CD8-positive, alpha-beta memory T cell (primary cell): ENCODE measurements at places on chromosomes 11 and 22. TPM values are rescaled to one million over a fixed set of nuclear protein-coding genes. Genes with fewer than 3 reads are reported as not detected.

The PRR33 gene
- not detected for total RNA-seq

DNA sequence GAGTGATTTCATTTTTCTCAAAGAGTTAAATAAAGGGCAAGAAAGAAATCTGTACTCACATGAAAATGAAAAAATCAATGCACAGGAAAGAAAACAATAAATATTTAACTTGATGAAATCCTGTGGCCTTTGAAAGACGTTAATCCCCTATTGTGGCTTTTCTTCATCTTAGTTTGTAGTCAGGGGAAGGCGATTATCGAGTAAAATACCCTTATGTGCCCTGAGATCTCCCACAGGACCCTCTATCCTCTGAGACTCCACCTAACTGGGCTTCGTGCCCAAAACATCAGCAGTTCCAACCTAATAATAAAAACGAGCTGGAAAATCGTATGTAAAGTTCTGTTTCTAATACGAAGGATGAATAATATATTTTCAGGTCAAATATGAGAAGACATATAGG lies 208.2 kb upstream of the ZC3H12C start:
- no peak for DNase-seq

DNA sequence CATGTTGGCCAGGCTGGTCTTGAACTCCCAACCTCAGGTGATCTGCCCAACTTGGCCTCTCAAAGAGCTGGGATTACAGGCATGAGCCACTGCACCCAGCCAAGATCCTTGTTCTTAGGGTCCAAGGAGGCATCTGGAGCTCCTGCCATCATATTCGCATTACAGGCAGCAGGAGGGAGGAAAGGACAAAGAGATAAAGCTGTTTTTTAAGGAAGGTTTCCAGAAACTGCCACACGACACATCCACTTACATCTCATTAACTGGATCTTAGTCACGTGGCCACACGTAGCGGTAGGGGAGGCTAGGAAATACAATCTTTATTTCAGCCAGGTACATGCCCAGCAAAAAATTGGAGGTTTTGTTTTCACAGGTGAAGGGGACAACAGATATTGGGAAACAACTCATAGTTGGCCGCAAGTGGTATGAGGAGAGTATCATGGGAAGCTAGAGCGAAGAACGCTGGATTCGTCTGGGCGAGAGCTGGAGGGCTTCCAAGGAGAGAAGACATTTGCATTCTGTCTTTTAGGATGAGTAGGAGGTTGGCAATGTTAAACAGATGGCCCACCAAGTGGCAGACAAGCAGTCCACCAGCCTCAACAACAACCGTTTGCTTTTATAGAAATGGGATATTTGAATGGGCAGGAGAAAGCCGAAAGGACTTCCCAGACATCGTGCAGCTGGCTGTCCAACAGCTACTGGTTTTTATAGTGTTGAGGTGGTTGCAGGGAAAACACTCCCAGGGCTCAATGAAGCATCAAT lies 39.2 kb upstream of the DMC1 start:
- no peak for DNase-seq

DNA sequence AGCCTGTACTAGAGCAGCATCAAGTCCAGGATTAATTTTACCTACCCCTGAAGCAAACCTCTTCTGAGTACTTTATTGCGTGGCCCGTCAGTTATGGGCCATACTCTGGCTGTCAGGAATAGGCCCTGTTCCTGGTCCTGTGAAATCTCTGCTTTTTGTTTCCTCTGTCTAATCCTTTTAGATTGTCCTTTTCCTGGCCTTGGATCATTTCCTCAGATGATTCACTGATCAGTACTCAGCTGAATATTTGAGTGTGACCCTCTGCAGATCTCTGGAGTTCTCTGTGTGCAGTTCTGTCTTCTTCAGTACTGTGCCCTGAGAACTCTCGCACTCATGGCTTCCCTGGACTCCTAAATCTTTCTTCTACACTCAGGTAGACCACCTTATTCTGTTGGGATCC lies 123.5 kb downstream of the UVRAG start:
- no peak for DNase-seq

- no peak for DNase-seq
Measured at GRCh38 chr11:122399375-122399774, 256.1 kb upstream of the UBASH3B start.

DNA sequence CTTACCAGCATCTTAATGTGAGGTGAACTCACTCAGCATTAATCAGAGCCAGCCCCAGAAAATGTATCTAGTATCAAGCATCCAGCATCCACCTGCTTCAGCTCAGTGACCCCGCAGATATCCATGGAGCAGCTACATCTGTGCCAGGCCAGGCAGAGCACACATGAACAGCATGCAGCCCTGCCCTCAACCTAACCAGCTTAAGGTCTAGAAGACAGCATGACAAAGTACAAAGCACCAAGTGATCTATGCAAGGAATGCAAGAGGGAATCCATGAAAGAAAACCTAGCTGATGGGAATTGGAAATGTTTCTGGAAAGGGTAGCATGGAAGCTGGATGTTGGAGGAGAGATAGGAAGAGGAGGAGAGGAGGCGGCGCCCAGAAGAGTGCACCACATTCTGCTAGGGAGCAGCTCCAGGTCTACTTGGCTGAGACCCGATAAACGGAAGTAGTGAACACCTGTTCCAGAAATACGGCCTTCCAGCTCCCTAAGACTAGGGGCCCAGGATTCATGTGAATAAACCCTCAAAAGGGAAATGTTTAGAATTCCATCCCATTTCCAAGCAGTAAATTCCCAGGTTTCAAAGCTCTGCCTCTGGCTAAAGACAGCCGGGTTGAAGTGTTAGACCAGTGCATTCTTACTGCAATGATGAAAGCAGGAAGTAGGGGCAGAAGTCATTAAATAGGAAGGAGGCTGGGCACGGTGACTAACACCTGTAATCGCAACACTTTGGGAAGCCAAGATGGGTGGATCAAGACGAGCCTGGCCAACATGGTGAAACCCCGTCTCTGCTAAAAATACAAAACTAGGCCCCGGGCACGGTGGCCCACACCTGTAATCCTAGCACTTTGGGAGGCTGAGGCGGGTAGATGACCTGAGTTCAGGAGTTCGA lies 23.5 kb upstream of the L3MBTL2 start:
- DNase-seq, result no peak

- no peak for DNase-seq
Measured at GRCh38 chr11:2211113-2211971, 39.7 kb upstream of the TH start.

The C11orf52 gene
- not detected for total RNA-seq

The USH1C gene
- not detected for total RNA-seq

DNA sequence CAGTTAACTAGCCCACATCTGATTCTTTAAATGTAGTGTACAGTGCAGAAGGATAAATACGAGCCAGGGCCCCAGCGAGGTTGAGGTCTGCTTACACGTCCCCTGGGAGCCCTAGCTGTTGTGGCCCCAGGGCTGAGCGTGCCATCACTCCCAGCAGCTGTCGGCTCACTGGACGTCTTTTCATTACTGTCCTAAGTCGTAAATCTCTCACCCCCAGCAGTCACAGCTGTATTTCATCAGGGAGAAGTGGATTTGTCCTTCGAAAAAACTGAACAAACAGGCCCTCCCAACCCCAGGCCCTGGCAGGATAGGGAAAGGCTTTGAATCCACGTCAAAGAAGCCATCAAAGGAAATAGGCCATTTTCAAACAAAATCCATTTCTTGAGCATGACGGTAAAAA lies 110.4 kb upstream of the CSNK2A3 start:
- no peak for DNase-seq

GRCh38 chr11:77770629-77771028 lies 49.9 kb downstream of the RSF1 start:
- DNase-seq, result no peak

GRCh38 chr22:29641700-29642330 lies 38.4 kb downstream of the NF2 start:
- DNase-seq, result no peak

DNA sequence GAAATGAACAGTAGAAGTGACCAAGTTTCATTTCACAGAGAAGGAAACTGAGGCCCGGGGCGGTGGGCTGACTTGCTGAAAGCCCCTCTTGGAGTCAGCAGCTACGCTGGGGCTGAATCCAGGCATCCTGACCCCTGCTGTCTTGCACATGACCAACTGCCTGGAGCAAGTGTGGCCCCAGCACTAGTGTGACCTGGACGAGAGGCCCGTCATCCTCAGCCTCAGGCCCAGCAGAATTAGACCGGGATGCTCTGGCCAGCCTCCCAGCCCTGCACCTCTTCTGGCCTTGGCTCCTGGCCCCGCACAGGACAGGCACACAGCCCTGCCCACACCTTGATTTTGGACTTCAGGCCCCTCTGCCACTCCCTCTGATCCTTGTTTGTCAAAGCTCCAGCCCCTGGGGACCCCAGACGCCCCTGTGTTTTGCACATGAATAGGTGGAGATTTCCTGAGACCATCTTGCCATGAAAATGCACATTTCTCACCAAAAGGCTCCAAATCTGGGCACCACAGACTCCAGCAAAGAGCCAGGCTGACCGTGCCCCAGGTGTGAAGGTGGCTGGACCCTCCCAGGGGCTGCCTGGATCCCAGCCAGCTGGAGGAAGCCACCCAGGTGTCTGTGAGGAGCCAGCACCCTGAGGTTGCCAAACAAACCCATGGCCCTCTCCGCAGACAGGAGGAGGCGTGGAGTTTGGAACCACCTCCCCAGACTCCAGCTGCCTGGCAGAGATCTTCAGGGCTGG lies 24.9 kb downstream of the FGF4 start:
- no peak for DNase-seq

GRCh38 chr11:44601471-44602370 lies 36.3 kb downstream of the CD82 start:
- no peak for DNase-seq

GRCh38 chr11:12925520-12925919 lies 83.6 kb upstream of the RASSF10 start:
- no peak for DNase-seq

DNA sequence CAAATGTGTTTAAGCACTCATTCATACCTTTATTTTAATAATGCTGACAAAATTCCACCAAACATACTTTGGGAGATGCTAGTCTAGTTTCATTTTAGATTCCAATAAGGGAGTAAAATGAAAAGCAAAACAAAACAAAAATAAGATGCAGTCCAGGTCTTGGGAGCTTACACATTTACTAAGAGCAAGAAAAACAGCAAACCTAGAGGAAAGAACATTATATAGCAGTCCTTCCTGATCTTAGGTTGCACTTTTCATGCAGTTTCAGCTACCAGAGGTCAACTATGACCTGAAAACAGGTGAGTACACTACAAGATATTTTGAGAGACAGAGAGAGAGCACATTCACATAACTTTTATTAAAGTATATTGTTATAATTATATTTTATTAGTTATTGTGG lies 1100.9 kb downstream of the DLG2 start:
- DNase-seq, result no peak

DNA sequence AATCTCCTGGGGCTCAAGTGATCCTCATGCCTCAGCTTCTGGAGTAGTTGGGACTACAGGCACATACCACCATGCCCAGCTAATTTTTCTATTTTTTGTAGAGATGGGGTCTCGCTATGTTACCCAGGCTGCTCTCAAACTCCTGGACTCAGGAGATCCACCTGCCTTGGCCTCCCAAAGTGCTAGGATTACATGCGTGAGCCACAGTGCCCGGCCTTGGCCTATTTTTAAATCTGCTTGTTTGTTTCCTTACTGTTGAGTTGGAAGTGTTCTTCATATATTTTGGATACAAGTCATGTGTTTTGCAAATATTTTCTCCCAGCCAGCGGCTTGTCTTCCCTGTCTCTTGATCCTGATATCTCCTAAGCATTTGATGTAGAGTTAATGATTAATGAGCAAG lies 5.0 kb downstream of the PARVB start:
- DNase-seq, result no peak

The TBX10 gene
- total RNA-seq, result not detected

The TMEM86A gene
- total RNA-seq, result 1.3 TPM

GRCh38 chr22:25972397-25972796 lies 196.9 kb upstream of the SEZ6L start:
- no peak for DNase-seq

GRCh38 chr11:7967097-7967496 lies 1.9 kb upstream of the NLRP10 start:
- no peak for DNase-seq

The LMNTD2 gene
- total RNA-seq, result 1.2 TPM

- peak; percentile 83 for DNase-seq
Measured at GRCh38 chr11:121482231-121483129, 29.7 kb upstream of the SORL1-AS1 start.

The TUBA8 gene
- not detected for total RNA-seq

DNA sequence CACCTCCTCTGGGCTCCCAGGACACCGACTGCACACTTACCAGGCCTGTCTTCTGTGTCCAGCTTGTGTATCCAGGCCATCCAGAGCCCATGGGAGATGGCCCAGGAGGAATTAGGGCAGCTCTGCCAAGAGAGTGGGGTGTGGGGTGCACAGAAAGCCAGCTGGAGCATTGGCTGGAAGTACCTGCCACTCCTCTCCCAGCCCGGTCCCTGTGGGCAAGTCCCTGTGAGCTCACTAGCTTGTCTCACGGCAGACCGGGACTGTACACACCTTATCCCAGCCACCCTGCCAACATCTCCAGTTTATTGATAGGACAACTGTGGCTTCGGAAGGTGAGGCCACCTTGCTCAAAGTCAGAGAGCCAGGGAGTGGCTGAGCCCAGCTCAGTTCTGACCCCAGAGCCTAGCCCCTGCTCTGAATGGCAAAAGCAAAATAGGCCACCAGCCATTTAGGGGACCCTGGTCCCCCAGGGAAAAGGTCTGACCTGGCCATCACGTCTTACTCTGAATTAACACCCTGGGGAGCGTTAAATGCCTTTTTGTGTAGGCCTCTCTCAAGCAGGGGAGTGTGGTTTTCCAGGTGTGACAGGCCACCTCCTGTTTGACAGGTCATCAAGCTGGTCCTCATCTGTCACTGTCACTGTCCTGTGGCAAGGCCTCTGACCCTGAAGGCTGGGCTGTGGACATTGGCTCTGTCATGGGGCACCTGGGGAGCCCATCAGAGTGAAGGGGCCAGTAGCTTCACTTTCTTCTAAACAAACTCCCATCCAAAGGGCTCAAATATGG lies 15.1 kb downstream of the UQCR10 start:
- no peak for DNase-seq

The ENTHD1 gene
- 0.16 TPM for total RNA-seq

DNA sequence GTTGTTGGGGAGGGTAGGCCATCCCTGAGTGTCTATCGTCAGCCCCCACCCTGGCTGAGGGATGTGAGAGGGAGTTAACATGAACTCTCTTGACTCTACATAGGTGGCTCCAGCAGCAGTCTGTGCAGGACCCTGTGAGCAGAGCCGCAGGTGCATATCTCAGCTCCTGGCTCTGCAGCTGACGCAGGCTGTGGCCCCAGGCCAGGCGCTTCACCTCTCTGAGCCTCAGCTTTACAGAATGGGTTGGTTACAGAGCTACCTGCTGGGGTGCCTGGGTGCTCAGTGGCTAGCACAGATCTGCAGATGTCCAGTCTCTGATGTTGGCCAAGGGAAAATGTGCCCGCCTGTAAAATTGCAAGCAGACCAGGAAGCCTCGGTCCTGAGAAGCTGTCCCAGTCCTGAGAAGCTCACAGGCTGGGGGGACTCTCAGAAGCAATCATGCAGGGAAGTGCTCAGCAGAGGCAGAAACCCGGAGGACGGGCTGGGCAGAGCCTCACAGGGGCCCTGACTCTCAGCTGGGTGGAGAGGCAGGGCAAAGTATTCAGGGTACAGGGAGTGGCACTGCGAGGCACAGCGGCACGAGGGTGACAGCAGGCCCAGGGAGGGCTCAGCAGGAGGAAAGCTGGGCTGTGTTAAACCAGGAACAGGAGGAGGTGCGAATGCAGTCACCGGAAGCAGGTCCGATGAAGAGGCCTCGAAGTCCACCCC lies 15.9 kb upstream of the LRP5 start:
- no peak for DNase-seq
